ENCODE measurements at places on chromosomes 5 and 9.

DNA sequence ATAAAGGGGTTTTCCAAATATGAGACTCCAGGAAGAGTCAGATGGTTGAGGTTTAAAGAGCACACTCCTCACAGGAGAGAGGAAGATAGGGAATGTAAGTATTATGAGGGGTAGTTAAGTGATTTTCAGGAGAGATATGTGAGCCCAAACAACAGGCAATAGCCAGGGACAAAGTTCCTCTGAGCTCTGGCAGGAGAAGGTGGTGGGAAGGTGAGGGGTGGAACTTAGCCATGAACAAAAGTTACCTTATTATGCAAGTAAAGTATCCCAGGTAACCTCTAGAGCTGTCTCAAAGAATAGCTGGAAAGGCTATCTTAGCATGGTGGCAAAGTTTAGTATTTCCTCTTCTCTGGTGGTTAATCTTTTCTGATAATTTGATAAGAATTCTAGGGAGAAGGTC, 450.5 kb upstream of the PTPRD start:
- DNase-seq: no peak

DNA sequence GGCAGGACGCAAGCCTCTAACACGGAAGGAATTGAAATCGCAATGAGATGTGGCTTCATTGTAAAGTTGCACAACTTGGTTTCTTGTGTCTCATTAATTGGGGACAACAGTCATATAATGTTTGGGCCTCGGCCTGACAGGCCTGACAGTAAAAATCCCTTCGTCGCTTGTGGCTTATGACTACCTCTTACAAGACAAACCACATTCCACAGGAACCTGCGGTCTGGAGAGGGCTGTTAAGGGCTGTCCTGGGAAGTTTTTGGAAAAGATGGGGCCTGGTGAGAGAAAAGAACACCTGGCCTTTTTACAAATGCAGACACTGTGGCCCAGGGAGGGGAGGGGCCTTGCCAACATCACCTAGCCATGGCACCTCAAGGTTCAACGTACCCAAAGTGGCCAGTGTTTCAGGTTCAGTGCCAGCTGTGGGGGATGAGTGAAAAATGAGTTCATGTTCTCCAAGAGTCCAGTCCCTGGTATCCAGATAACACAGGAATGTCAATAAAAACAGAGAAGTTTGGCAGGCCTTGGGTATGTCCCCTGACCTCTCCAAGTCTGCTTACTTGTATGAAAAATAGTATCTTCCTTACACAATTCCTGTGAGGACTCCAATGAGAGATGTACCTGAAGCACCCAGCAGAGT, 22.2 kb downstream of the SHB start:
- peak; percentile 70 for DNase-seq

DNA sequence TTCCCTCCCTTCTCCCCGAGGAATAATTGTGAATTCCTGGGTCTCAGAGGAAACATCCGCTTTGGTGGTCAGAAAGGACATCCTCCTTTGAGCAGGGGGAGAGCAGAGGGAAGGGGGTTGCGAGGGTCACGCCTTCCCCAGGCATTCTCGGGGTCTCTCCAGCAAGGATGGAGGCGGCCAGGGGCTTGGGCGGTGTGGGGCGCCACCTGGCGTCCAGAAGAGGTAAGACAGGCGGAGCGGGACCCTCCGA, 129.1 kb downstream of the KCNIP1 start:
- peak; percentile 68 for DNase-seq

DNA sequence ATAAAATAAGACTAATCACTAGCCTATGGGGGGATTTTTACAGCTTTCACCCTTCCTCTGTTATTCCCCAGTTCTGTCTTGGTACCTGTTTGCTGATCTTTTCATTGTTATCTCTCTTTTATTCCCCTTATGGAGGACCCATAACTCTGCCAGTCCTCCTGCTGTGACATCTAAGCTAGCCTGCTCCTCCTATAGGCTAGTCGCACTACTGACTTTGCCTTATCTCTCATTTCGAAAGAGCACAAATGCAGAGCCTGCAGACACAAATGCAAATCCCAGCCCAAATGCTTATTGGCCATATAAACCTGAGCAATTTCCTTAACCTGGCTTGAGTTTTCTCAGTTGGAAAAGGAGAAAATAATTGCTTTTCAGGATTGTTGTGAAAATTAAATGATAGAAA, 59.1 kb upstream of the CAMK4 start:
- DNase-seq: no peak

DNA sequence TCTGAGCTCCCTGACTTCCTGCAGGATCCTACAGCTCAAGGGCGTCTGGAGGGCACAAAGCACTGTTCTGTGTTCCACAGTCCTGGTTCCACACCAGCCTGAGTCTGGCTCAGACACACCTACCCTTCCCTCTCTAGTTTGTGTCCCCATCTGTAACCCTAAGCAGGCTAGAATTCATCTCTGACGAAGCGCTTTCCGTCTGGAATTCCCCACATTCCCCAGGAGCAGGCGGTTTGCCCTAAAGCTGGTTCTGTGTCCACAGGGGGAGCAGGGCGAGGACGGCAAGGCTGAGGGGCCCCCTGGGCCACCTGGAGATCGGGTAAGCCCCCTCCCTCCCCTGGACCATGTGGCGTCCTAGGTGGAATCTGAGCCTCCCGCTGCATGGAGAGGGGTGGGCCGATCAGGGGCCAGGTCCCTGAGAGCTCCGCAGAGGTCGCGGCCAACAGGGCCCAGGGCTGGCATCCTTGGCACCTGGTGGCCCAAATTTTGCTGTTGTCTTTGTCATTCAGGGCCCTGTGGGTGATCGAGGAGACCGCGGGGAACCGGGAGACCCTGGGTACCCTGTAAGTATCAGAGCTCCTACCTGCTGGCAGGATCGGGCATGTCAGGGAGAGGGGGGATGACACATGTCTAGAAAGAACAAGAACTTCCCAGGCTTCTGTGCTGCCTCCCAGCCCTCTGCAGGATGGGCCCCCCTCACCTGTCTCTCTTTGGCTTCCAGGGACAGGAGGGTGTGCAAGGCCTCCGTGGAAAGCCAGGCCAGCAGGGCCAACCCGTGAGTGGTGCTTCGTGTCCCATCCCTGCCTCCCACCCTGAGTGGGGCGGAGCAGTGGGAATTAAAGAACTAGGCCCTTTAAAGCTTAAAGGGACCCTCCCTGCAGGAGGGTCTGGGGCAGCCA, 34.5 kb upstream of the ORM1 start:
- no peak for DNase-seq

DNA sequence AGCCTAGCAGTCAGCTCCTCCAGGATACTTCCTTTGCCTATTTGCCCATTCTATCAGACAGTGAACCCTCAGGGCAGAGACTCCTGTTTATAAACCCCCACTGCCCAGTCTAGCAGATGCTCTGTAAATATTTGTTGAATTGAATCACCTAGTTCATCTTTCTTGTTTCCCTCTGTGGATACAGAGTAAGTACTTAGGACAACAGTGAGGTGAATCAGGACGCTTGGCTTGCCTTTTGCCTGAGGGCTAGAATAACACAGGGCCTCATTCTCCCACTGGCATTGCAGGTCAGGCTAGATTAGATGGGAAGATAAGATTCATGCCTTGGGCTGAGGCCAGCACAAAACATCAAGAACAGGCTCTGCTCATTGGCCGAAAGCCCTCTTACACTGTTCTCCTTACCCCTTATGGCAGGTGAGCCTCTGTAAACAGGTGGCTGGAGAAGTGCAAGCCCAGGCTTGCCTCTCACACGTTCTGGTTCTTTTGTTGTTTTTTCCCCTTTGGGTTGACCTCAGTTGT, 22.2 kb downstream of the TNFSF8 start:
- DNase-seq: peak; percentile 72

DNA sequence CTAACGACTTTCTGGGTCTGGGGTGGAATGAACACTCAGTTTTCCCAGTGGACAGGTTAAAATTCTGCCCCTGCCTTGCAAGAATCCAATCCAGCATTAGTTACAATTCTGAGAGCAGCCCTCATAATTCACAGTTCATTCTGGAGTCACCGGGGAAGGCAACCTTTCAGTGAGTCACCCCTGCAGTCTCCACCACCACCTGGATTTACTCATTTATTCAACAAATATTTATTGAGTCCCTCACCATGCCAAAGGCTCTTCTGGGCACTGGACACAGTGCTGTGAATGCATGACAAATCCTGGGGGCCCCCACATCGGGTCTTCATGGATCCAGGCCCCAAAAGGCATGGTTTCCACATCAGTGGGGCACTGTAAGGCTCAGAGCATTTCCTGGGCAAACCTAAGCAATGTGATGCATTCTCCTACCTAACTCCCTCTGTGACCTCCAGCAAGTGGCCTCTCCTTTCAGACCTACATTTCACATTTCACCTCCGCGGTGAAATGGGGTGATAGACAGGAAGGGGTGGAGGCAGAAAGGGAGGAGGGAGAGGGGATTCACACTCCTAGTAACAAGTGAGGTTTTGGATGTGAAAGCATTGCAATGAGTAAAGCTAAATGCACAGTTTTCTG, 6.4 kb upstream of the MSX2 start:
- no peak for DNase-seq

- DNase-seq: no peak
These were observed 20.0 kb downstream of the ITGA1 start for GRCh38 chr5:52807723-52808122.

DNA sequence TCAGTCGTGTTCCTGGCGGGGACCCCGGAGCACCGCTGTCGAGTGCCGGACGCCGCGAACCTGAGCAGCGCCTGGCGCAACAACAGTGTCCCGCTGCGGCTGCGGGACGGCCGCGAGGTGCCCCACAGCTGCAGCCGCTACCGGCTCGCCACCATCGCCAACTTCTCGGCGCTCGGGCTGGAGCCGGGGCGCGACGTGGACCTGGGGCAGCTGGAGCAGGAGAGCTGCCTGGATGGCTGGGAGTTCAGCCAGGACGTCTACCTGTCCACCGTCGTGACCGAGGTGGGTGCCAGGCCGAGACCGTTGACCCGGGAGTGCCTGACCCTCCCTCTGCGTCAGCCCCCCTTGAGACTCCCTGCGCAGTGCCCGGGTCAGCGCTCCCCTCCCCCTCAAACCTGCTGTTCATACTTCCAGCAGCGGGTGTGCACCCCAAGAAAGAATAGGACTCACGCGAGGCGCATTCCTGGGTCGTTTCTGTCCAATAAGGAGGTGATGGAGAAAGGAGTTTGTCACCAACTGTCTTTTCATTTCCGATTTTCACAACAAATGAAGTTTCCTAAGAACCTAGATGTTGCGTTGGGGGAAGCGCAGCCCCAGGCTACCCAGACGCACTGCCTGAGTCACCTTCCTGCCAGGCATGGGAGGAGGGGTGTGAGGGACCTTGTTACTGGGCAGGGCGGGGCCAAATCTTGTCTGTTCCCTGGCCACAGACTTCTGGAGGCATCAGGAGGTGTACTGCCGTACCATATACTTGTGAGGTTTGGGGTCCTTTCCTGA, 722 bp downstream of the SLC22A4 start:
- DNase-seq: peak; percentile 80

DNA sequence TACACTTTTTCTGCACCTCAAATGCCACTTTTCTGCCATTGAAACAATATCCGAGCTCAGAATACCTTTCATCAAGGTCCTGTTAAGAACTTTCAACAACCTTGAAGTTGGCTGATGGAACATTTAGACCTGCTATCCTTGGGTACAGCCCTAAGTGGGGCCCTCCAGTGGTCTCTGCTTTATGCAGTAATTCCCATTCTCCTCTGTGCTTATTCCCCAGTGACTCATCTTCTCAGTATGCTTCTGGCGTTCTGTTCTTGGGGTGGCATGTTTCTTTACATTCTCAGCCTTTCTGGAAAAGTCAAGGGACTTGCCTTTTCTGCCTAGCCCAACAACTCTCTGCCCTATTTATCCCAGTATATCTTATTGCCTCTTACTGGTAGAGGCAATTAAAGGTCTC, 7.1 kb downstream of the ANP32B start:
- no peak for DNase-seq

GRCh38 chr5:89120719-89121118, 237.7 kb upstream of the MEF2C start:
- no peak for DNase-seq

- peak; percentile 55 for DNase-seq
These were observed 560.8 kb downstream of the BNC2 start for GRCh38 chr9:16309469-16310271.

DNA sequence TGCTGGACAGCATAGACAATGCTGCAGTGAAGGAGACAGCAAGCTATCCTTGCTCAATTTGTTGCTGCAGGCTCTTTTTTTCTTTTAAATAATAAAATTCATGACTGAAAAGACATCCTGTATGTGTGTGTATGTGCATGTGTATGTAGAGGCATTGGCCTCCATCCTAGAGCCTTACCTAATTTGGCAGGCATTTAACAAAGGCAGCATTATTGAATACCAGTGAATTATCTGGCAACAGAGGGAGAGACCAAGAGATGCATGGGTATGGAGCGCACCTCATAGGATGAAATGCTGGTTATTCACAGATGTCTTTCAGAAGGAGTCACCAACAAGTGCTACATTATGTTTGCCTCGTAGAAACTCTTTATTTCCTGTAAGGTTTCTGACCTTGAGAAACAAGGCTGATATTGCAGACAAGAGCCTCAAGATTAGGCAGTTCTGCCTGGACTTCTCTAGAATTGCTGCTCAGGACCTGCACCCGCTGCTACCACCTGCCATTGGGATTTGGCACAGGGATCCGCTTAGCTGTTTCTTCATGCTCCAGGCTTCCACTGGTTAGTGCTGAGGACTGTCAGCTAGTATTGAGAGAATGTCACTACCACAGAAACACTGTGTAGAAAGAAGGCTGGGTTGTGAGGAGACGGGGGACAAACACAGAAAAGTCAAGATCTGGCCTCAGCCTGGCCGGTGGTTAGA, 247.7 kb upstream of the RFX3 start:
- DNase-seq: no peak

- DNase-seq: no peak
These were observed 131.8 kb downstream of the GAPVD1 start for GRCh38 chr9:125393426-125393825.

DNA sequence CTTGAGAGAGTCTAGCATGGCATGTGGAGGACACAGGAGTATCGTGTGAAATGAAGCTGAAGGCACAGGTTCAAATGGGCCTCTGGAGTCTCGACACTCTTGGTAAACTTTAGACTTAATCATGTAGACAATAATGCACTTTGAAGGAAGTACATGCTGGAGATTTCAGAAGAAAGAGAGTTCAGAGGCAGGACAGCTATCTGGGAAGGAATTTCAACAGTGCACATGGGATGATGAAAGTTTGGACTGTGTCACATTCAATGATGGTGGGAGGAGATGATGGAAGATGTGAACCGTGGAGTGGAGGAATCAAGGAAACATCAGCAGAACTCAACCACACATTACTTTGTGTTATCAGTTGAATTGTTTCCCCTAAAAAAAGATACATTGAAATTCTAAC, 88.6 kb upstream of the PAPPA start:
- DNase-seq: no peak
